Fibroblast of skin of back (primary cell): ENCODE measurements at places on chromosomes 6 and 20.

- DNase-seq: no peak
Observed at GRCh38 chr6:36526066-36526465, 21.2 kb downstream of the STK38 start.

GRCh38 chr6:18045507-18045906, 58.1 kb upstream of the KIF13A start:
- no peak for DNase-seq

DNA sequence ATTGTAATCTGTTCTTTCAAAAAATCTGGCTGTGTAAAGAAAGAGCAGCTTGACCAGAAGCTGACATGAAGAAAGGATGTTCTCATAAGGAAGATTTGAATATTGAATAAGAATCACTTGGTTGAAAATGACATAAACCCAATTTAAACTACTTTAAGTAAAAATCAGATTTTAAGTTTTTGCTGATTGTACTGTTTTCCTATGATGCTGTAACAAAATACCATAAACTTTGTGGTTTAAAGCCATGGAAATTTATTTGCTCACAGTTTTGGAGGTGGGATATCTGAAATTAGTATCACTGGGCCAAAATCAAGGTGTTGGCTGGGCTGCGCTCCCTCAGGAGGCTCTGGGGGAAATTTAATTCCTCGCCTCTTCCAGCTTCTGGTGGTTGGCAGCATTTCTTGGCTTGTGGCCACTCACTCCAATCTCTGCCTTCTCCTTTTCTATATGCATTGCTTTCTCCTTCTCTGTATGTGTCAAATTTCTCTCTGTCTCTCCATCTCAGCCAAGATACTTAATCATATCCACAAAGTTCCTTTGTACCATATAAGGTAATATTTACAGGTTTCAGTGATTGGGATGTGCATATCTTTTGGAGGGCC, 141.2 kb upstream of the ZFP64 start:
- DNase-seq: no peak

GRCh38 chr20:53503517-53503919, 90.1 kb downstream of the ZNF217 start:
- DNase-seq: no peak

DNA sequence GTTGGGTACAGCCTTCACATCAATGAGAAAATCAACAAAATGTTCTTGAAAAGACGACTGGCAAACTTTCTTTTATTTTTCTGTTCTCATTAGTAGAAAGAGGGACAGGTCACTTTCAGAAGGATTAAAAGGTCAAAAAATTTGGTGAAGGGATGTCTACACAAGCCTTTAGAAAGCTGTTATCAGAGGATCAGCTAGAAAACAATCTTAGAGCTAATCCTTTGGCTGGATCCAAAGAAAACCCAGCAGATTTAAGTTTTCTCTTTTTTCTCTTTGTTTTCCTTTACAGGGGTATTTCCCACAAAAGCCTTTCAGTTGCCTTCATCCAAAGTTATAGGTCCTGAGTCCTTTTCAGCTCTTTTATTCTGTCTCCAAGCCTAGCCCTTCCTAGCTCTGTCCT, 57.3 kb upstream of the EDN1 start:
- DNase-seq: no peak

GRCh38 chr6:91114123-91114708, 527.3 kb upstream of the MAP3K7 start:
- DNase-seq: no peak

GRCh38 chr6:220721-221475, 71.4 kb upstream of the DUSP22 start:
- DNase-seq: peak; percentile 77

DNA sequence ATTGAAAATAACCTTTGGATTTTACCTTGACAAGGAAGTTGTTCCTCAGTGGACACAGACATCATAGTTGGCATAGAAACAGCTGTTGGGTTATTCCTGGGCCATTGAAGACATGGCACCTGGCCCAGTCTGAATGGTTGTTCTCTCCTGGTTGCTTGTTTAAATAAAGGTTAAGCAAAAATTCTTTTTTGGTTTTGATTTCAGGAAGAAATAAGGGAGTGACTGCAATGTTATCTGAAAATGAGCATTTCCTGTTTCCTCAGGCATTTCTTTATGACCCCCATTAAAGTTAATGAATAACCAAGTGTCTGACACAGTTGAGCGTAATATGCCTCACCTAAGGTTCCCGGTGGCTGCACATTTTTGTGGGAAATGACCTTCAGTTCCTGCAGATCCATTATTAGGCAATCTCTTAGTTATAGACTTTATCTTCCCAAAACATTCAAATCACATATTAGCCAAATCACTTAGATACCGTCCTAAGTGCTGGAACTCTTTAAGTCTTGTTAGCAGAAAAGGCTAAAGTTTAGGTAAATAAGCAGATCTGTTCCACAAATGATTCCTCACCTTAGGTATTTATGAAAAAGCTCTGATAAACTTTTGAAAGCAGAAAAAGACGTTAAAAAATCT, 648.7 kb upstream of the FLRT3 start:
- no peak for DNase-seq

GRCh38 chr6:125985979-125986300, 400 bp upstream of the TRMT11 start:
- no peak for DNase-seq

GRCh38 chr6:90905351-90905750, 318.5 kb upstream of the MAP3K7 start:
- no peak for DNase-seq

DNA sequence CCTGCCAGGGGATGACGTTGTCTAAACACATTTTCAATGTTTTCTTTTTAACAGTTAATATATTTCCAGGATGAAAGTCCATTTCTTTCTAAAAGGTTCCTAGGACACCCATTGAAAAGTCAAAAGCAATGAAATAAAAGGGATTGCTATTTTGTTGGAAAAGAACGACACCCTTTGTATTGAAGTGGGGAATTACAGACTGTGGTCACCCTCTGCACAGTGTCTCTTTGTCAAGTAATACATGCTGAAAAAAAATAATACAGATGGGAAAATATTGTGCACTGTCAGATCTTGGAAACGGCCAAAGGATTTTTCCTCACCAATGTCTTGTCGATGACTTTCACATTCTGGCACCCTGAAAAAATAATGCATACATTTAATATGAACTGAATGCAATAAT, 56.9 kb downstream of the HAO1 start:
- no peak for DNase-seq

DNA sequence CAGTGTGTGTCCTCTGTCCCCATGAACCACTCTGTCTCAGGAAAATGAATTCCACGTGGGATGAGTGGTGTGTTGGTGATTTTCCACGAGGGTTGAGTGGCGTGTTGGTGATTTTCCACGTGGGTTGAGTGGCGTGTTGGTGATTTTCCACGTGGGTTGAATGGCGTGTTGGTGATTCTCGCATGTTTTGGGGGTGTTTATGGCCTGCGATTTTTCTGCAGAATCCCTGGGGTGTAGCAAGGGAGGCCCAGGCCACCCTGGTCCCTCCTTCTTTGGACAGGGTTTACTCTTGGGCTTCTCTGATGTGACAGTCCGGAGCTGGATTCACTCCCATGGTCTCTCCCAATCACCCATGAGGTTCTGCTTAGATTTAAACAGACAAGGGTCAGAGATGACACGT, 90.6 kb upstream of the FRMD1 start:
- DNase-seq: no peak

GRCh38 chr6:93848031-93848742, 428.8 kb upstream of the EPHA7 start:
- DNase-seq: no peak

DNA sequence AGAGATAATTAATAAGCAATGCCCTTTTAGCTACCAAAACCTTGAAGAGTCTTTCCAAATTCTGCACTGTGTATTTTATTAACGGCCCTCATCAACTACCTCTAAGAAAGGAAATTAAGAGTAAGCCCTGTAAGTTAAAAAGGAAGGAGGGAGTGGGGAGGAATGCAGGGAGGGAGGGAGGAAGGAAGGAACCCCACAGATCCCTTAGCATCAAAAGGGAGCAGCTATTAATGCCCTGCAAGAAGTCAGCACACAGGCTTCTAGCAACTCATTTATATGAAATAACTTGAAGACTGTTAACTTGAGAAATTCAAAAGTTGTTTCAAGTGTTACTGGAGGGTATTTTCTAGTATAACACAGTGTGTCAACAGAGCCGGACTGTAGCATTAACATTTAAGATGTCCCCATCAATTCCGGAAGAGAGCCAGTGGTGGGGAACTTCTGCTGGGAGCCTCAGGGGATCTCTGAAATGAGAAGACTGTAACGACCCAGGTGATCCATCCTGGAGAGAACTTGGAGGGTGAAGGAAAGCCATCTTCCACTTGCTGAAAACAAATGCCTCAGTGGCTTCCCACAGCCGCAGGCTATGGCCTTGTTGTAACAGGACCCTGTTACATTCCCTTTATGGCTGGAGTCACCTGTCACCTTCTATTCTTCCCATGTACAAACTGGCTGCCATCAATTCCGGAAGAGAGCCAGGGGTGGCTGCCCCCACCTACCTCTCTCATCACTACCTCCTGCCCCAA, 33.2 kb downstream of the SLC22A23 start:
- no peak for DNase-seq

DNA sequence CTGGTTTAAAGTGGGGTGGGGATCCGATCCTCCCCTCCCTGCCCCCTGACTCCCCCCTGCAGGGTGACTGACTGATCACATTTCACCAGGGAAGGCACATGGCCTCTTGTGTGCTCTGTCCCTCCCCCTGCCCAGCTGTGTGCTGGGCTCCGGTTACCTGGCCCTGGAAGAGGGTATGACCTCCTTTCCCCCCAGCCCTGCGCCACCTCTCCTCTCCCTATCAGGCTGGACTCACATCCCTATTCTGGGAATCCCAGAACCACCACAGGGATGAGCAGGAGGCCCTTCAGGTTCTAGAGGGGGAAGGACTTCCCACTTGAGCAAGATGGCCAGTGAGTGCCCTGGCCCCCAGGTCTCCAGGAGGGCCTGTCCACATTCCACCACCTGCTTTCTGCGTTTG, 2.1 kb upstream of the IP6K3 start:
- DNase-seq: no peak

- peak; percentile 66 for DNase-seq
Observed at GRCh38 chr6:39361657-39362486, 39.4 kb upstream of the KCNK16 start.

- peak; percentile 27 for DNase-seq
Observed at GRCh38 chr6:52731719-52732118, 31.6 kb downstream of the GSTA2 start.

DNA sequence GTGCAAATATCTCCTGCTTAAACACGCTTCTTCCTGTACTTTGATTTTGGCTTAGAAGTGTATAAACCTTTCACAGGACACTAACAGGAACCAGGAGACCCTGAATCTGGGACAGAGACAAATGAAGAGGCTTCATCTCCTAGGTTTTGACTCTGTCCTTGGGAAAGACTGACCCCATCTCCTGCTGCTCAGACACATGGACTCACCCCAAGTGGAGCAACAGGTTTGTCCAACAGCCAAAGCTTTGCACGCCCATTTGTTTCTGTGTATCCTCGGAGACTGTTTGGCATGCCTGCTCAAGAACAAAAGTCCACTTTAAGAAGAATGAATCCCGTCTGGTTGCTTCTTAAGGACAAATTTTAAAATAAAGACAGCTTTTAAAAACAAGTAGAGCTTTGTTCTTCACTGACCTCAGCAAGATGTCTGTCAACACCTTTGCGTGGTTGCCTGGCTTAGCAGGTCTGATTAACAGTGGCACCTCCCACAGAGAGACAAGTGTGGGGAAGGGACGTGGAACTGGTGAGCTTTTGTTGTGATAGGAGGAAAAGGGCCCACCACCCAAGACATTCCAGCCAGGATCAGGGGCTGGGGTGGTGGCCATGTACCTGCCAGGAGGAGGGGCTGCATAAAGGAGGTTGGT, 202.6 kb downstream of the SOD2 start:
- no peak for DNase-seq

DNA sequence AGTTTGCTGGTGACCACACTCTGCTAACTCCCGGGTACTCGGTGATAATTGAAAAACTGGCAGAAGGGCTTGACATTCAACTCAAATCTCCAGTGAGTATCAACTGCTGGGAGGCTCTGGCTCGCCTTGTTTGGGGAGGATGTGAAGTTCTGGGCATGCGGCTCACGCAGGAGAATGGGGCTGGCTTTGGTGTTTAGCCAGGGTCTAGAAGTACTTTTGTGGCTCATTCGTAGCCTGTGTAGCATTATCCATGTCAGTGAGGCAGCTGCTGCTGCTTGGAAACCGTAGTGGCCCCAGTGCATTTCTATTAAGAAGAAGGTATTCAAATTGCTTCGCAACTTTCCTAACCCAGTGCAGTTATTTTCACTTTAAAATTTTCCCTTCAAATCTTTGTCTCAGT, 52.2 kb downstream of the KDM1B start:
- no peak for DNase-seq

GRCh38 chr6:91633374-91634111, 1046.7 kb upstream of the MAP3K7 start:
- no peak for DNase-seq

GRCh38 chr6:24743944-24744335, 25.0 kb upstream of the C6orf62 start:
- DNase-seq: no peak
